Stimulated activated CD8-positive, alpha-beta memory T cell treated with anti-CD3 and anti-CD28 coated beads, Interleukin-15, amount 100 ng/mL, for 1 hour (primary cell): ENCODE measurements at places on chromosomes 13 and 19.

DNA sequence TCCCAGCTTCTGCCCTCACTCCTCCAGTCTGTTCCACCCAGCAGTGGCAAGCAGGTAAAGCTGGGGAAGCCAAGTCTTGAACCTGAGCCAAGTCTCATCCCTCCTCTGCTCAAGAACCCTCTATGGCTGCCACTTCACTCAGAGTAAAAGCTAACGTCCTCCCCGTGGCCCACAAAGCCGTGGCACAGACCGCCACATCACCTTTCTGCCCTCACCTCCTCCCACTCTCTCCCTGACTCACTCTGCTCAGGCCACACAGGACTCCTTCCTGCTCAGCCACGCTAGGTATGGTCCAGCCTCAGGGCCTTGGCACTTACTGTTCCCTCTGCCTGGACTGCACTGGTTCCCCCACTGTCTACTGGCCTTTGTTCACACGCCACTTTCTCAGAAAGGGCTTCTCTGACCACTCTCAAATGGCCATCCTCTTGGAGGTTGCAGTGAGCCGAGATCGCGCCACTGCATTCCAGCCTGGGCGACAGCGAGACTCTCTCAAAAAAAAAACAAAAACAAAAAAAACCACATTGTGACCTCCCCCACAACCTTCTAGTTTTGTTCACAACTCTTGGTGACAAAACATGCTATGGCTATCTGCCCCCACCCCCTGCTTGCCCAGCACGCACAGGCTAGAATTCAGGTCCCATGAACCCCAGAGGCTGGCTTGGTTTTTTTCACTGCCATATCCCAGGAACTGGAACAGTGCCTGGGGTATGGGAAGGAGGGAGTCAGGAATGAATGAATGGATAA, 15.8 kb downstream of the NDUFB7 start:
- no peak for DNase-seq

DNA sequence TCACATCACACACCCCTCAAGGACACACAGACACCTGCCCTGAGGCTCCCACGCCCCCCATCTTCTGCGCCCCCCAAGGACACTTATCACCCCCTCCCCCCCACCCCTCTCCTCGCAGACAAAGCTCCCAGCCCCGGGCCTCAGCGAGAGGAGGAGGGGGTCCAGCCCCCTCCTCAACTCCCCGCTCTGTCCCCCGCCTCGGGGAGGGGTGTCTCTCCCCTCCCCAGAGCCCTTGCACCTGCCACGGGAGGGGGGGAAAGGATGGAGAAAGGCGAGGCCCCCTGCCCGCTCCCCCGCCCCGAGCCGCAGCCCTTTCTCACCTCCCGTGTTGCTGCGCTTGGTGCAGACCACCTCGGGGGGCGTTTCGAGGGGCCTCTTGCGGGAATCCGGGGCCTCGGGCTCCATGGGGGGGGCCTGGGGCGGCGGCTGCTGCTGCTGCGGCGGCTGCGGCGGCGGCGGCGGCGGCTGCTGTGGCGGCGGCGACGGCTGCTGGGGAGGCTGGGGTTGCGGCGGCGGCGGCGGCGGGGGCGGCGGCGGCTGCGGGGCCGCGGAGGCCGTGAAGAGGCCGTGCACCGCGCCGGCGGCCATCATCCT, 621 bp downstream of the NOVA2 start:
- DNase-seq, result no peak

DNA sequence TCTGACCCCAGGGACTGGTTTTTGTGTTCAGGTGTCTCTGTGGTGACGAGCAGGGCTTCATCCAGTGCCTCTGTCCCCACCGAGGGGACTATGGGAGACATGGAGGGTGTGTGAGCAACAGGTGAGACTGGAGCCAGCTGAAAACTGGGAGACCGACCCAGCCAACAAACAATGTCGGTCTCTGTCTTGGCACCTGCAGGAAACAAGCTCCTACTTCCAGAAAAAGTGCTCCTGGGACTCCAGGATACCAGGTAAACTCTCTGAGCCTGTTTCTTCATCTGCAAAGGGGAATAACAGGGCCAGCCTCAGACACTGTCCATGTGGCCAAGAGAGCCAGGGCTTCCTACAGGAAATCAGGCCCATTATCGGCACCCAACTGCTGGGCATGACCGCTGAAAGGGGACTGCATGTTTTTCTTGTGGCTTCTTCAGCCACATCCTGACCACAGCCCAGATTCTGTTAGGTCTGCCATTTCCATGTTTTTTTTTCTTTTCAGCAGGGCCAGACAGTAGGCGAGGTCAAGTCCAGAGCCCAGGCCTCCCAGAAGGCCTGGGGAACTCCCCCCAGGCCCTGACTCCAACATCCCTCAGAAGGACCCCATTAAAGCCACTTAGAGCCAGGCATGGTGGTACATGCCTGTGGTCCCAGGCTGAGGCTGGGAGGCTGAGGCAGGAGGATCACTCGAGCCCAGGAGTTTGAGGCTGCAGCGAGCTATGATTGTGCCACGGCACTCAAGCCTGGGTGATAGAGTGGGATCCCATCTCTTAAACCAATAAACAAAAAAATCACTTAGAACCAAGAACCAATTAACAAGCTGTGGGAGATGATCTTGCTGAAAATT, 836 bp upstream of the BST2 start:
- no peak for DNase-seq

- DNase-seq, result no peak
Observed at GRCh38 chr13:28423010-28423409, 71.9 kb downstream of the FLT1 start.

- DNase-seq, result no peak
Observed at GRCh38 chr19:32874605-32875004, 5.0 kb upstream of the SLC7A9 start.

GRCh38 chr13:50826035-50826434, 17.5 kb downstream of the DLEU7 start:
- no peak for DNase-seq

DNA sequence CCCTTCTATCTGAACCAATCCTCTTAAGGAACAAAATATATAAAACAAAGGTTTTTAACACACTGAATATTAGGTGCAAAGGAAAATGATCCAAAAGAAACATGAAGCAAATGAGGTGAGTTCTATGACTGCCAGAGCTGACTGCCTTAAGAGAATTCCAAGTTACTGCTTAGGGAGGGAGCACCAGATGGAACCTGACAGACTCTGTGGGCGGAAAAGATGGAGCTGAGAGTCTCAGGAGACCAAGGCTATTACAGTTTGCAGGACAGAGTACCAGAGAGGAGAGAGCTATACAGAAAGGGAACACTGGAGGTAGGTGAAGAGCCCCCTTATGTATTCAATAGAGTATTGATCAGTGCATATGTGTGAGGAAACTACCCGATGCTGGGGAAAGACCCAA, 87.2 kb downstream of the B3GLCT start:
- no peak for DNase-seq

GRCh38 chr13:30796132-30796572, 60.8 kb downstream of the ALOX5AP start:
- DNase-seq, result no peak

- DNase-seq, result no peak
Observed at GRCh38 chr19:42524250-42524649, 4.0 kb downstream of the CEACAM1 start.

GRCh38 chr13:31538067-31539042, 201.0 kb upstream of the RXFP2 start:
- no peak for DNase-seq

- DNase-seq, result no peak
Observed at GRCh38 chr19:29645491-29645867, 19.8 kb upstream of the PLEKHF1 start.

- no peak for DNase-seq
Observed at GRCh38 chr13:108328848-108329247, 59.3 kb downstream of the TNFSF13B start.

DNA sequence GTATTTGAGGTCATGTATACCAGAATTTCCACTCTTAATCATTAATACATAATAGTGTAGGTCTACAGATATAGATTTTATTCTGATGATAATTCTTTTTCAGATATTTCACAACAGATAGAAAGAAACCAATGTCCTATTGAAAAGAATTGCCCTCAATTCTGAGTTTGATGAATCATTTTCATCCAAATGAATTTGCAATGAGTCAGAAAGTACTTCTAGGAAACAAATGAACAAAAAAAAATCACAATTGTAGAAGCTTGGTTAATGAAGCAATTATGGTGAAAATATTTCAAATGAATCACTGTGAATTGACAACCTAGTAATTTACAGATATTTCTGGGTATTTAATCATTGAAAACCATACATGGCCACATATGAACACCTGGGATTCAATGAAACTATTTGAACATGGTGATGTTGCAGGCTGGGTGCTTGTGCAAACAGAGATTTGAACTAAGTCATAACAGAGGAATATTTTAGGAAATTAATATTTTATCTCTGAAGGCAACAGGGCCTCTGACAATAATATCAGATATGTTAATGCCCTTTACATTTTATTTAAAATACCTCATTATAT, 360.9 kb downstream of the SLITRK5 start:
- no peak for DNase-seq

DNA sequence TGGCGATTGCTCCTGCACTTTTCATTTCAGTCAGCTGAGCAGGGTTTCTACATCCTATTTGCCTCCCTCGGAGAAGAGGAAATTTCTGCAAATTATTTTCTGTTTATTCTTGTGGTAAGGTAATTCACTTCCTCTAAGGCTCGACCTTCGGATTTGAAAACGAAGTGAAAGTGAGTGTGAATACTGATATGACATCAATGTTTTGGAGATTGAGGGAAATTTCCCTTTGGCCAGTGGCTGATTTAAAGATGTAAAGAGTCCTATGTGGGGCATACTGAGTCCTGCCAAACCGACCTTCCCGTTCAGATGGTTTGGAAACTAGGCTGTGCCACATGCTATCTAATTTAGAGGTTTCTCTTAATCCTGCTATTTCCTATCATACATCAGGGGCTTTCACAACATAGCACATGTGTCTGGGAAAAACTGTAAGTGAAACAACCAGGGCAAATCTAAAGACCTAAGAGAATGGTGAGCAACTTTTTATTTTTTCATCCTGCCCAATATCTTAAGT, 112.3 kb downstream of the POSTN start:
- no peak for DNase-seq

- no peak for DNase-seq
Observed at GRCh38 chr13:23705583-23705982, 135.4 kb downstream of the TNFRSF19 start.

DNA sequence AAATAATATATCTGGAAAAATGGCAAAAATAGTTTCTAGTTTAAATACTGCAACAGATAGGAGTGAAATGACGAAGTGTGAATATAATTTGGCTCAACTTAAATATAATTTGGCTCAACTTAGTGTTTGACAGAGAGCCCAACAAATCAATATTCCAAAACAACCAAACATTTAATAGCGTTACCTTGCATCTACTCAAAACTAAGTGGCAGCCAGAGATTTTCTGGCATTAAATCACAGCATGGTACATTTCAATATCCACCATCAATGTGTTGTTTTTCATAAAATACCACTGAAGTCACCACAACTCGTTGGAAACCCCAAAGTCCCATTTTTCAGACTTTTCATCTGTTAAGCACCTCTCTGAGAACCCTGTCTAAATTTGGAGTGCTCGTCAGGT, 69.6 kb downstream of the DCLK1 start:
- DNase-seq, result no peak

DNA sequence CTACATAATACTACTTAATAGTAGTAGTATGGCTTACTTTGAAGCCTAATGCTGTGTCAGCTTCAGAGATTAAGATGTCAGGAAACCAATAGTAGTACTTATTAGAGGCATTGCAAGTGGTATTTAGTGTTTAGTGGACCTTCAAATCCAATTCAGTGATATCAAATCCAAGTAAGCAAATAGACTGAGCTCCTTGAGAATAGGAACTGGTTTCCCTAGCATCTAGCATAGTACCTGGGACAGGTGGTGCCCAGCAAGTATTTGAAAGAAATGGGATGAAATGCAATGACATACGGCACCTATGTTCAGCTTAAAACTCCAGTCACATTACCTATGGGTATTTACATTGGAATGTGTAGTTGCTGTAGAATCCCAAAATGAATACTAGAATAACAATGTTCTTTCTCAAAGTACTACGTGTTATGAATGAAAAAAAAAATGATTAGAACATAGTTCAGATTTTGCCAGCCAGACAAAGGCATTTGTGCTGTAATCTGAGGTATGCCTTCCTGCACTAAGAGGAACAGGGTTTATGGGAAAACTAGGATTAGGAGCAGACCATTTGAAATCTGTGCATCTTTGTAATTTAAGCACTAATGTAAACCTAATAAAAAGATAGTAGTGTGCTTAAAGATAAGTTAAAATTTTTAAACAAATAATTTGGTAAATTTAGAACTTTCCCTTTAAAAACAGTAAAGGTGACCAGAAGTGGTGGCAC, 17.1 kb downstream of the LSM14A start:
- no peak for DNase-seq

DNA sequence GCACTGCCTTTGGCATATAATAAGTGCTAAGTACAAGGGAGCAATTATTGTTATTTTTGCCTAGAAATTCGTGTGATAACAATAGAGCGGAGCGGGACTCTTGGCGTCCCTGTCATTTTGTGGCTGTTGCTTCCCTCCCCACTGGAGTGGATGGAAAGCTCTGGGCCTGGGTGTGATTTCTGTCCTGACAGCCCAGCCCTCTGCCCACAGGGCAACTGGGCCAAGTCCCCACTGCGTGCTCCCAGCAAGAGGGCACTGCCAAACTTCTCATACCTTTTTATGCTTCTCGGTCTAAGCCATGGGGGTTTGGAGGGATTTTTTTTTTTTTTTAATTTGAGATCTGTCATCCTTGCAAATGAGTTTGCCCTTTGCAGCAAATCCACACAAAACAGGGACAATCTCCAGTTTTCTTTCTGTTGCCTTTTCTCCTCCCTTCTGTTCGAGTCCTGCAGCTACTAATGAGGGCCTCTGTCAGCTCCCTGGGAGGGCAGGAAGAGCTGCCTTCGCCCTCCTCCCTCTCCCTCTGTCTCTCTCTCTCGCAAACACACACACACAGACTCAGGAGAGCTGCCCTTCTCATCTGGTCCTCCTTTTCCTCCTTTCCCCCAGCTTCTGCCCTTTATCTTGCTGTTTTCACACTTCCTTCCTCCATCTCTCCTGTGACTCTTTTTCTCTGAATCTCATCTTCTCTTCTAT, 103.9 kb downstream of the DNAJC15 start:
- DNase-seq, result no peak

- no peak for DNase-seq
Observed at GRCh38 chr19:51083181-51083580, 494 bp upstream of the KLK14 start.

DNA sequence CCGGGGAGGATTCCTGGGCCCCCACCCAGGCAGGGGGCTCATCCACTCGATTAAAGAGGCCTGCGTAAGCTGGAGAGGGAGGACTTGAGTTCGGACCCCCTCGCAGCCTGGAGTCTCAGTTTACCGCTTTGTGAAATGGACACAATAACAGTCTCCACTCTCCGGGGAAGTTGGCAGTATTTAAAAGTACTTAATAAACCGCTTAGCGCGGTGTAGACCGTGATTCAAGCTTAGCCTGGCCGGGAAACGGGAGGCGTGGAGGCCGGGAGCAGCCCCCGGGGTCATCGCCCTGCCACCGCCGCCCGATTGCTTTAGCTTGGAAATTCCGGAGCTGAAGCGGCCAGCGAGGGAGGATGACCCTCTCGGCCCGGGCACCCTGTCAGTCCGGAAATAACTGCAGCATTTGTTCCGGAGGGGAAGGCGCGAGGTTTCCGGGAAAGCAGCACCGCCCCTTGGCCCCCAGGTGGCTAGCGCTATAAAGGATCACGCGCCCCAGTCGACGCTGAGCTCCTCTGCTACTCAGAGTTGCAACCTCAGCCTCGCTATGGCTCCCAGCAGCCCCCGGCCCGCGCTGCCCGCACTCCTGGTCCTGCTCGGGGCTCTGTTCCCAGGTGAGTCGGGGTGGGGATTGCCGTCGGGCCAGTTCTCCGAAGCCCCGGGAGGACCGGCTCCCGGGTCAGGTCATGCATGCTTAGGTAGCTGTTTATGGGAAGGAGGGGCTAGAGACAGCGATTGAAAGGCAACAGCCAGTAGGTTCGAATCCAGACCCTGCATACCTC, at the start of gene ICAM1:
ICAM1 (plus strand) TSS at position 505 of the 779 bp plus-strand sequence; CDS start at position 545, 40 bp downstream.
- no peak for DNase-seq
